ENCODE measurements at places on chromosomes 5 and 9.

DNA sequence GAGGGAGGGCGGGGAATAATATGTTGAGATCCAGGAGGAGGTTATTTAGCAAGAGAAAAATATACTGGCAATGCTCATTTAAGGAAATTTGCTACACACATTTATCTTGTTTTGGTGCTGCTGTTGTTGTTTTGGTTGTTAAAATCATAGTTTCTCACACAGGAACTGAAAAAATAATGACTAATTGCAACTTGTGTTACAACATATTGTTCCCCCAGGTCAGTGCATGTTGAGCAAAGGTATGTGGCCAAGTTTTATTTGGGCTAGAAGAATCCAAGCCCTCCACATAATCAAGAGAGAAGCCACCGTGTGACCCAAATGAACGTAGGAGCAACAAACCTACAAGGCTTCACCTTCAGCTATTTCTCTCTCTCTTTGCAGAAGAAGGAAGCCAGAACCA, 220.3 kb upstream of the DAPK1 start:
- DNase-seq: no peak

GRCh38 chr5:131413605-131414559, 150.0 kb downstream of the CDC42SE2 start:
- DNase-seq: no peak

DNA sequence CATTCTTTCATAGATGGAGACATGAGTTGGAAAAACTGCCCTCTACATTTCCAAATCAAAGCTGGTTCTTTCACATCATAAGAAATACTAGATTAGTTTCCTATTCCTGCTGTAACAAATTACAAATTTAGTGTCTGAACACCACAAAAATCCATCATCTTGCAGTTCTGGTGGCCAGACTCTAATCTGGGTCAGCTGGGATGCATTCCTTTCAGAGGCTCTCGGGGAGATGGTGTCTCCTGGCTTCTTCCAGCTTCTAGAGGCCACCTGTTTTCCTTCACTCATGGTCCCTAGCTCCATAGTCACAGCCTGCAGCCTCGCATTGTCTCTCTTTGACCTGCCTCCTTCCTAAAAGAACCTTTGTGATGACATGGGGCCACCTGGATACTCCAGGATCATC, 65.2 kb downstream of the RETREG1 start:
- no peak for DNase-seq

GRCh38 chr9:13023498-13023897, 248.7 kb downstream of the LURAP1L start:
- DNase-seq: no peak

DNA sequence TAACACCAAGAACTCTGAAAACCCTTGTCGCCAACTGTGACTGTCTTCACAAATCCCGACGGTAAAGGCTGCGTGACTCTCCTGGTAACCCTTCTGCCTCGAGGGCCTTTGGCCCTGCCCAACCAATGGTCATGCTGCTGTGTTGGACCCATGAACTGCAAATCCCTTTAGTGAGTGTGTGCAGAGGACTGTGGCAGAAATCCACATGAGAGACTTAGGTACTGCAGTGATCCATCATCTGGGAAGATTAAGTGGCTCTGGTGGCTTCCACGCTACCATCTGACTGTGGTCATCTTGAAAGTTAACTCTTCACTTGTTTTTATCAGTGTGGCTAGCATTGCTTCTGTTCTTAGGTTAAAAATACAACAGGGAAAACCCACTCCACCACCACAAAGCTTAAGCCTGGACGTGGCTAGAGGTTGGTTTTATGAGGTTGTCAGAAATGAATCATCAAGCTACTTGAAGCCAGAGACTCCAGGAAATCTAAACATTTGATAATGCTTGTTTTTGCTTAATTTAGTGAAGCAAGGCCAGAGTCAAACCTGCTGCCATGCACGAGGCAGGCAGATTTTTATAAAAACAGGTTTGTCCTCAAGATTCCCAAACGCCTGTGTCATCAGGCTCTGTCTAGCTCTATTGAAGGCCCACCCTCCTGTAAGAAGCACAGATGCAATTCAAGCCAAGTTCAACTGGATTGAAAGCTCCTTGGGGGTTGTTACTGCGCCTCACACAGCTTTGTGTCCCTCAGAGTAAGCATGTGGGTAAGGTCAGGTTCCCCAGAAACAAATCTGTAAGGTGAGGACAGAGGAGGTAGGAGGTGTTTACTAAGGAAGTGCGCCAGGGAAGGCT, 52.7 kb upstream of the ERCC6L2 start:
- no peak for DNase-seq

DNA sequence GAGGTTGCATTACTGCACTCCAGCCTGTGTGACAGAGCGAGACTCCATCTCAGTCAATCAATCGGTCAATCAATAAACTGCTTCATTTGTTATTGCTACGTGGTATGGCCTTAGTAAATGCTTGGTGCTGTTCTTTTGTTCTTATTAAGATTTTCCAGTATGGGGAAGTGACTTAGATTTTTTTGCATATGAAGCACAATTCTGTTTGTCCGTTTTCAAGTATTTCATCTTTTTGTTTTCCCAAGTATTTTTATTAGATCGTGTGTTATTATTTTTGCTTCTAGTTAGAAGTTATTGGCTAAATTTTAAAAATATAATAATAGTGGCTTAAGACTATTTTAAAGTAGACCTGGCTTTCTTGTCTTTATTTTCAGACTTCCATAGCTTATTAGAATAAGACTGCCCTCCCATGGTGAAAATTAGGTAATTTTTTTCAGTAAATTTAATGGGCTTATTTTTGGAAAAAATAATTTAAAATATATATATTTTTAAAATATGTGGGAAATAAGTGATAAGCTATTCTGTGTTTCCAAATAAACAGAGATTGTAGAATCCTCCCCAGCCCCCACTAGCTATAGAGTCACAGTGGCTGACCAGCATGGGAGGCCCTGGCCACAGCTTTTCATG, 14.7 kb upstream of the OMD start:
- DNase-seq: no peak

- DNase-seq: no peak
Observed at GRCh38 chr9:29129763-29130162, 1556.5 kb upstream of the C9orf72 start.

DNA sequence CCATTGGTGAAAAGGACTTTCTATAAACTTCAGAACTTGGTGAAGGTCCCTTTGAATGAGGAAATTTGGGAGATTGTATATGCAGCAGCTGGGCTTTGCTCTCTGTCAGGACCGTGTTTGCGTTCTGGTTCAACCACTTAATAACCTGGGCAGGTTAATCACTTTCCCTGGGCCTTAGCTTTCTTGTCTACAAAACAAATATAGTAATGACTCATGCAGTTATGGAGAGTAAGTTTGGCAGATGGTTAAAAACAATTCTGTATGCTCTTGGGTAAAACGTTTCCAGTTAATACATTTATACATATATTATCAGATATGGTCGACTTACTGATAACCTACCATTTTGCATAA, 197.0 kb downstream of the ARHGEF28 start:
- no peak for DNase-seq

GRCh38 chr9:111484572-111484894, 350 bp upstream of the ECPAS start:
- no peak for DNase-seq

GRCh38 chr5:77181173-77181572, 29.3 kb upstream of the PDE8B start:
- no peak for DNase-seq

GRCh38 chr9:123528501-123528900, 172.5 kb downstream of the CRB2 start:
- no peak for DNase-seq

DNA sequence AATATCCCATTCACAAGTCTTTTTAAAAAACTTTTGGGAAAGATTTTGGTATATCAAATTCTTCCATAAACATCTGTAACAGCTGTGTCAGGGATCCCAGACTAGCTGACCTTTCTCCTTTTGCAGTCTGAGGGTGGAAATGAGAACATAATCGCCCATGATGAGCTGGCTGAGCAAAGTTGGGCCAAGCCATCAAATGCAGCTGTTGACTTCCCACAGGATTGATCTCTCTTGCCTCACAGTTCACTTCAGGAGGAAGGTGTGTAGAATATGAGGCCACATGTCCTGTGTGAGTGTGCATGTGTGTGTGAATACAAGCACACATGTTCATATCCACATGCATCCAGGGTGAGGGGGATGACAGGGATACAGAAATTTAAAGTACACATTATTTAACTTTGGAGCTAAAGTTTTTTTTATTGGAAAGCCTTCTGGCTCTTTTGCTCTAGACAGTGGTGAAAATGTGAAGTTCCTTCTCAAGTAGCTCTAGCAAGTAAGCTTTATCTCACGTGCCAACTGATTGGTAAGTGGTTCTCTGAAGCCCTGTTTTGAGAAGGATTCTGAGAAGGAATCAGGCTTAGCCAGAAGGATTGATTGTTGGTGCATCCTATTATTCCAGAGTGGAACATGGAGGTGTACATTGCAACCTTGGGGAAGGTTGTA, 468.8 kb upstream of the DMAC1 start:
- DNase-seq: no peak

All from cardiac septum (tissue), 1 donor.